SHP77 treated with DMSO at 0.1 percent for 48 hours (cell line): ENCODE measurements at places on chromosomes 1 and 21.
A peak's percentile ranks its signal among the peaks of the same experiment; 100 is the strongest.

- DNase-seq = no peak
These were observed 48.2 kb downstream of the CYP2J2 start for GRCh38 chr1:59878370-59878769.

DNA sequence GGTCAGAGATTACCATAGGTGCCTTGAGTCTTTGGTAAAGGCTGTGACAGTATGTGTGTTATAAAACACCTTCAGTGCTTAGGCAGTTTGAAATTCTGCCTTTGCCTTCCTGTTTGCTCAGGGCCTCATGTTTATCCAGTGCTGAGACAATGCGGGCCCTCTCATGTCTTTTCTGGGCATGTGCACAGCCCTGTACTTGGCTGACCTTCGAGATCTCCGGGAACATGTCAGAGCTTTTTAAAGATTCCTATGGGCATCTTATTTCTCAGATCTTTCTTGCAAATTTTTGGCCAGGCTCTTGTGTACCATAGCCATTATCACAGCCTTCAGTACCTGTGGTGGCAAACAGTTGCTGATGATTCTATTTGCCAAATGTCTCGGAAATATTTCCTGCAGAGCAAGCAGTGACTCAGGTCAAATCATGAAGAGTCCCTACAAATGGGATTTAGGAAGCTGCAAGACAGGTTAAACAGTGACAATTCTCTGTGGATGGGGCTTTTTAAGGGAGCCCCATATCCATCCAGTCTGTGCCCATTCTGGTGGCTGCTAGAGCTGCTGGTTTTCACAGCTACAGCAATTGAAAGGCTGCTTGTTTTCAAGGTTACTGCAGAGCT lies 42.1 kb downstream of the HOOK1 start:
- DNase-seq = peak; percentile 47

DNA sequence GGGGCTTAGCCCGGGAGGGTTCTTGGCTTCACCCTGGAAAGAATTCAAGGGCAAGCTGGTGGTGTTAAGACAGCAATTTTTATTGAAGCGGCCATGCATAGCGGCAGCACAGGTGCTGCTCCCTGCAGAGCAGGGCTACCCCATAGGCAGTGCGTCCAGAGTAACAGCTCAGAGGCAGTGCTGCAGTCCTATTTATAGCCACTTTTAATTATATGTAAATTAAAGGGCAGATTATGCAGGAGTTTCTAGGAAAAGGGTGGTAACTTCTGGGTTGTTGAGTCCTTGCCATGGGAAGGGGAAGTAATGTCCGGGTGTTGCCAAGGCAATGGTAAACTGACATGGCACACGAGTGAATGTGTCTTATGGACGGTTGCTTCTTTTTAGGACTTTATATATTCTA lies 57.0 kb downstream of the VPS26C start:
- DNase-seq = no peak

GRCh38 chr1:40032240-40032891 lies 8.2 kb upstream of the CAP1 start:
- DNase-seq = no peak

DNA sequence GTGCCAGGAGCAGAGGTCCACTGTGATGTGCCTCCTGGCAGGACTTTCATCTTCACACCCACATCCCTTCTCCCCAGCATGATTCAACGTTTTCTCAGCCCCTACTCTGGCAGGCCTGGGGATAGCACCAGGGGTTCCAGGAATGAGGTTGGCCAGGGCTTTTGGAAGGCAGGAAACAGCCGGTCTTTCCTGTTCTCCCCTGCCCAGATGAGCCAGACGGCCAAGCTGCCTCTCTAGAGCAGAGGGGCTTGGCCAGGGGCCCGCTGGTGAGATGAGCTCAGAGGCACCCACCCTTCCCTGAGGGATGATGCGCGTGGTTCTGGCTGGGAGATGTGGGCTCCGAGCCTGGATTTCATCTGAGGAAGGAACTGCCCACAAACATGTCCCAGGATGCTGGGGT lies 4.3 kb upstream of the MFAP2 start:
- DNase-seq = no peak

DNA sequence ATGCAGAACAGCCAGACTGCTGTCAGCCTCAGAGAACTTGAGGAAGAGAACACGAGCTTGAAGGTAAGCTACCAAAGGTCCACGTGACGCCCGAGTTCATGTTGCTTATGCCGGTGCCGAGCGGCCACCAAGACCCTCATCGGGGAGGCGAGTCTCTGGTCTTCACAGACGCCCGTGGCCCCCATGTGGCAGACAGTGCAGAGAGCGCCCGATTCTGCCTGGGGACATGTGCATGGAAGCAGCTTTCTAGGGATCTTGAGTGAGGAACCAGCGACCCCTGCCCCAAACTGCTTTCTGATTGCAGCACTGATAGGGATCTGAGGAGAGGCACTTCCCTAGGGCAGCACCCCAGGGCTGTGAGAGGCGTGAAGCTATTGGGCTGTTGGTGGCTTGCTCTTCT lies 56.3 kb upstream of the DIP2A start:
- no peak for DNase-seq

GRCh38 chr1:70331962-70332361 lies 22.6 kb downstream of the ANKRD13C start:
- DNase-seq = no peak

GRCh38 chr1:3869751-3870301 lies 12.6 kb downstream of the DFFB start:
- DNase-seq = no peak

GRCh38 chr21:36065497-36066036 lies 4.3 kb upstream of the CBR1 start:
- DNase-seq = no peak

- DNase-seq = no peak
These were observed 2.0 kb downstream of the CRABP2 start for GRCh38 chr1:156703336-156703735.

- DNase-seq = no peak
These were observed 115.7 kb upstream of the IPO9 start for GRCh38 chr1:201713086-201713810.

- DNase-seq = no peak
These were observed 171.7 kb downstream of the NFIA start for GRCh38 chr1:61253912-61254633.

- no peak for DNase-seq
These were observed 37.3 kb downstream of the OLFML2B start for GRCh38 chr1:161986328-161986727.

DNA sequence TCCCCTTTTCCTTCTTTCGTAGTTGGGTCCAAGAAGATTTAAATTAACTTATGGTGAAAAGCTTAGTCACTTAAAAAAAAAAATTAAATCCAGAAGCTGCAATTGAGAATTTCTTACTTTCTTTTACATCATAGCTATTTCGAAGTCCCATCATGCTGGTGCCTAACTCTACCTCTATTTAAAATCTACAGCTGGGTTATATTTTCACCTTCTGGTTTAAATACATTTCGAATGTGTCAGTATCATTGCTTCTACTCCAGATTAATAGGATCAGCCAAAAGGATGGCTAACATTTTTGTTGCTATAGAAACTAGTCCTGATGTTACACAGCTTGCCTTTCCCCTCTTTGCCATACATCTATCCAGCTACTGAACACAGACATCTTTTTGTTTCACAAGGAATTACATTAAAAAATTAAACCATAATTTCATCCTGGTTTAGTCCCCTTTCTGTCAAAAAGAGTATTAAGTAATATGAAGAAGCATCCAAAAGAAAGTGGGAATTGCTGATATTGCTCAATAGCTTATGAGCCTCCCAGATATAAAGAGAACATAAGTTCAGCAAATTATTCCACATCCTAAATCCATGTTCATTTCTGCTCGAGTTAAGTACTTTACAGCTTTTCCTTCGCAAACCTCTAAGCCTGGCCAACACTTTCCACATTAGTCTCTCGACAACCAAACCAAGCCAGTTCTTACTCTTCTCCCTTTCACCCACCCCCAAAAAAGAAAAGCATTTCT lies 396.7 kb upstream of the DAB1 start:
- DNase-seq = no peak

GRCh38 chr21:34770576-34770975 lies 101.8 kb downstream of the CLIC6 start:
- DNase-seq = no peak

- no peak for DNase-seq
These were observed 233.0 kb upstream of the IRF2BP2 start for GRCh38 chr1:234842726-234843641.

DNA sequence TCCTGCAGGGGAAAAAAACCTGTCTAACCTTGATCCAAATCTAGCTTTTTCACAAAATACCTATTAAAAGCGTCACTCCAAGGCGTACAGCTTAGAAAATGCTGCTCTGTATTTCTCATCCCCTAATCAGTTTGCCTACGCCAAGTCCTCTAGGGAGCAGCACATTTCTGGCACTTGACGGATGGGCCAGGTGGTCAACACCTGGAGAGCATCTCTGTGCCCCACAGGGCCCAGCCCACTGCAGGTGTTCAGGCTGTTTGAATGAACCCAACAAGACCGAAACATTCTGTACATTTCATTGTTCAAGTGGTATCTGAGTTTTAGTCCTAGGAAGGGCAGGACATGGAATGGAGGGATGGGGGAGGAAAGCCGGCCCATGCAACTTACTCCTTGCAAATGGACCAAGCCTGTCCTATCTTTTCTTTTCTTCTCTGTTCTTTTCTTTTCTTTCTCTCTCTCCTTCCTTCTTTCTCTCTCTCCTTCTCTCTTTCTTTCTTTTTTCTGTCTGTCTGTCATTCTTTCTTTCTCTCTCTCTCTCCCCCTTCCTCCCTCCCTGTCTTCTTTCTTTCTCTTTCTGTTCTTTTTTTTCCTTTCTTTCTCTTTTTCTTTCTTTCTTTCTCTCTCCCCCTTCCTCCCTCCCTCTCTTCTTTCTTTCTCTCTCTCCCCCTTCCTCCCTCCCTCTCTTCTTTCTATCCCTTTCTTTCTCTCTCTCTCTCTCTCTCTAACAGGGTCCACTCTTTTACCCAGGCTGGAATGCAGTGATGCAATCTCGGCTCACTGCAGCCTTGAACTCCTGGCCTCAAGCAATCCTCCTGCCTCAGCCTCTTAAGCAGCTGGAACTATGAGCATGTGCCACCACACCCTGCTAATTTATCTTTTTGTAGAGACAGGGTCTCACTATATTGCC lies 29.1 kb downstream of the IGFN1 start:
- no peak for DNase-seq

- DNase-seq = no peak
These were observed 10.5 kb upstream of the RBM15 start for GRCh38 chr1:110328700-110329099.

DNA sequence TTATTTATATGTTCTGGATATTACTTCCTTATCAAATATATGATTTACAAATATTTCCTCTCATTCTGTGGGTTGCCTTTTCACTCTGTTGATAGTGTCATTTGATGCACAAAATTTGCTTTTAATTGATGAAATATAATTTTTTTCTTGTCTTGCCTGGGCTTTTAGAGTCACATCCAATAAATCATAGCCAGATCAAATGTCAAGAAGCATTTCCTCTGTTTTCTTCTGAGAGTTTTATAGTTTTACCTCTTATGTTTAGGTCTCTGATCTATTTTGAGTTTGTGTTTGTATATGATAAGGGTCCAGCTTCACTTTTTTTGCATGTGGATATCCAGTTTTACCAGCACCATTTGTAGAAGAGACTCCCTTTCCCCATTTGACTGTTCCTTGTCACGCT lies 29.5 kb downstream of the CD46 start:
- no peak for DNase-seq

DNA sequence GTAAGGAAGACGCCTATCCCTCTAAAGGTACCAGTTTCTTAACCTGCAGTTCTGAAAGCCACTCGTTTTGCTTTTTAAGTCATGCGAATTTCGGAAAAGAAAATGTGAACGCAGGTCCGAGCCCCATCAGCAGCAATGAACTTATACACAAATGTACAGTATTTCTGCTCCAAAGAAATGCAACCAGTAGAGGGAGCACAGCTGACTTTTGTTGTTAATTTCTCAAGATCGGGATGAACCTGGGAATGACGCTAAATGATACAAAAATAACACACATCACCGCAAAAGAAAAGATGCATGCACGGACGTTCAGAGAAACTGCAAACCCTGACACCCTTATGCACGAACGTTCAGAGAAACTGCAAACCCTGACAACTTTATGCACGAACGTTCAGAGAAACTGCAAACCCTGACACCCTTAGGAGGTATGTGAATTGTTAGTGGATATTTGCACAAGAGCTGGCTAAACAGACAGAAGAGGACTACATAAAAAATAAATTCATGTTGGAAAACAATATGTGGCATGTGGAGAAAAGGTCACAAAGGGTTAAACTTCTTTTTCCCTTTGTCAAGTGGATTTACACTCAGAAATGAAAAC lies 3.5 kb upstream of the TIAM1 start:
- DNase-seq = no peak

GRCh38 chr21:32197896-32198295 lies 81.0 kb downstream of the MIS18A start:
- no peak for DNase-seq

- no peak for DNase-seq
These were observed 249.1 kb downstream of the GREM2 start for GRCh38 chr1:240362826-240363225.

- DNase-seq = no peak
These were observed 18.2 kb upstream of the NADK start for GRCh38 chr1:1796466-1796865.

DNA sequence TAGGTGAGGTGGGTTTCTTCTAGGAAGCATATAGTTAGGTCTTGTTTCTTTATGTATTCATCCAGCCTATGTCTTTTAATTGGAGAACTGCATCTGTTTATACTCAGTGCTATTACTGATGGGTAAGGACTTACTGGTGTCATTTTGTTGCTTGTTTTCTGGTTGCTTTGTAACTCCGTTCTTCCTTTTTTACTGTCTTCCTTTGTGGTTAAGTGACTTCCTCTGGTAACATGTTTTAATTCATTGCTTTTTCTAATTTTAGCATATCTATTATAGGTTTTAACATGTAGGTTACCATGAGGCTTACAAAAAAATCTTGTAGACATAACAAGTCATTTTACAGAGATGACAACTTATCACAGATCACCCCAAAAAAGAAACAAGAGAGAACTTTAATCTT lies 160.8 kb downstream of the VAV3 start:
- DNase-seq = no peak

DNA sequence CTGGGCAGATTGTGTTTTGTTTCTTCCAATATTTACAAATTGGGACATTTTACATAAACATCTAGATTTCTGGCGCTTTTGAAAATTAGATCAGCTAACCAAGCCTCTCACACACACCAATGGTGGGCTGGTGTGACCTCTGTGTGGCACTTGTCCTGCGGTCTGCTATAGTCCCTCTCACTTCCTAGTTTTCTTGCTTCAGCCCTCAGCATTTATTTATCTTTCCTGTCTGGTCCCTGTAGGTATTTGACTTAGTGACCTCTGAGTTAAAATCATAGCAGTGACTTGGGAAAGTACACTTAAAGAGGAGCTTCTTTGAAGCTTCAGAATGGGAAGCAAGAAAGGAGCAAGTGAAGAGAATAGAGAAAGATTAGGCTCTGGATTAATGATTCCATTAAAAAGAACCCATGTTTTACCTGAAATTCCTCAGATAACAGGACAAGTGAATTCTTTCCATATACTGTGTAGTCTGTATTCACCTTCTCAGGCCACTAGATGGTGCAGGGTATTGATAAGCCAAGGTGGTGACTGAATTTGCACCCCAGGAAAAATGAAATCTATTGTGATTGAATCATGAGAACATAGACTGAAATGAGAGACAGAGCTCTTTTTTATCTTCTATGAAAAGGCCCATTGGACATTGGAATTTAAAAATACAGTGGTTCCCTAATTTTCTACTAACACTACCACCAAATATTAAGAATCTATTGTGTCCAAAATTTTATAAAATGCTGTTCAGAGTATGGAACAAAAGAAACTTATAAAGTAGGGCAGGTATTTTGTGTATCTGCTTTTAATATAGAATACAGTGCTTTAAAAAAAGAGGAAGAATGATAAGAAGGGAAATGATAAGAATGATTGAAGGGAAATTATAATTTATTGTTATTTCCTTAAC lies 7.1 kb upstream of the DIPK1A start:
- DNase-seq = no peak
